ENCODE measurements at places on chromosomes 4 and X. TPM values are rescaled to one million over a fixed set of nuclear protein-coding genes. Genes with fewer than 3 reads are reported as not detected.

Gene STARD8
- total RNA-seq: 0.86 TPM

Gene UNC5C
- total RNA-seq: not detected

Gene EDNRA
- total RNA-seq: not detected

Gene CASP3
- total RNA-seq: 45.3 TPM

Gene LARP1B
- 13.2 TPM for total RNA-seq

Gene NPY2R
- total RNA-seq: not detected

Gene CCDC120
- 9.1 TPM for total RNA-seq

Gene KIT
- total RNA-seq: 1.1 TPM

Gene RAB41
- not detected for total RNA-seq

GRCh38 chr4:186069729-186070128 is 773 bp downstream of the TLR3 start:
- DNase-seq: no peak

DNA sequence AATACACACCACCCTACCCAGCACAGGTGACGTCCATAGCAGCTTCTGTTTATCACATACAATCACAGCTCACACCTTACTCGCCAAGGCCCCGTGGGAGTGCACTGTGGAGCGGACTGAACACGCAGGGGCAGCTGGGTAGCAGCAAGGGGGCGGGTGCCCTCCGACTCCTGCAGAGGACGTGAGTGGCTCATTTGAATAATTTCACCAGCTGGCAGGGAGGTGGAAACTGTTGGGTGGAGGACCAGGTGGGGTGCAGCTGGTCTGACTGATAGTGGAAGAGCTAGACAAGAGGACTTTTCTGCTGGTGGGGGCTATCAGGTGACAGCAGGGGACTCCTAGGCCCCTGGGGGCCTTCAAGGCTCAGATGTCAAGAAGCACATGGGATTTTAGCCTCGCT is 16.3 kb downstream of the MAN2B2 start:
- DNase-seq: no peak

- DNase-seq: no peak
Measured at GRCh38 chr4:156933633-156934258, 37.9 kb downstream of the PDGFC start.

- DNase-seq: no peak
Measured at GRCh38 chrX:10615931-10616774, 4.2 kb downstream of the MID1 start.

DNA sequence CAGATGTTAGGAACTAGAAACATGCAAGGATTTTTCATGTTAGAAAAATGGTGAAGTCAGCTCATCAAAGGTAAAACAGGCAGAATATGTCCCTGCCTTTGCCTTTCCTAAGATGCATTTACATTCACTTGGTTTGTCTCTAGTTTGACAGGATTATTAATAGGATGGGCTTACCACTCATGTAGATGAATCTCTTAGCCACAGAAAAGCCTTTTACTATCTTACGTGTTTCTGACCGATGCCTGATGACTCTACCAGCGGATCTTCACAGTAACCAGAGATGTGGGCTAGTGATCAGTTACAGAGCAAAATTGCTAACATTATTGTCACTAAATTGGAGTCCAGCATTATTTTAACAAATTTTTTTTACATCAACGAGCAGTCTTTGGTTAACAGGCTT is 187.6 kb downstream of the MAML3 start:
- DNase-seq: no peak

DNA sequence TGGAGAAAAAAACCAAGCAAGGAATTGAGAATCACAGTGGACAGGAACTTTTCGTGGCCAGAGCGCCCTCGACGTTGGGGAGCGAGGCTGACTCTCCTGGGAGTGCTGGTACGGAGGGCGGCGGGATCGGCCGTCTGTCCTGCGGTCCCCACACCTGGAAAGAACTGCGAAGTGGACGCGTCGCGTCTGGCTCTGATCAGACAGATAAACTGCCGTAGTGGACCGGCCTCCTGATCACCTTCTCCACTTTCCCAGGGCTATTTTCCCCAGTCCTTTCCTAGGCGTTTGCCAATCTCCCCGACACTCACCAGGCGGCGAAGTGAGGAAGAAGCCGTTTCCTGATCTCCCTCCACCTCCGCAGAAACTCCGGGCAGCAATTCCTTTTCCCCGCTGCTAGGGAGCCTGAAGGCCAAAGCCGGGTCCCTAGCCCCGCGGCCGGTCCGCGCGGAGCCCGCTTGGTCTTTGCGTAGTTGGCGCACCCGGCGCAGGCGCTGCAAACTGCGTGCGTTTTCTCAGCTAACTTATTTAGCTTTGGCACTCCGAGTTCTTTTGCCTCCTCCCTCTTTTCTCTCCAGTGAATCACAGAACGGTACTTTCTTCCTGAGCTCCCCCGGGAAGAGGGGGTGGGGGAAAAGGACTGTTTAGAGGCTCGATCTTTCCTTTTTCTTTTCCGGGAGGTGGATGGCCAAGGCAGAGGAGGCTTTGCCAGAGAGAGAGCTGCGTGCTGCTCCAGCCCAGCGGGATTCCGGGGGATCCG is at the start of gene ARSJ:
ARSJ (minus strand) TSS at position 500 of the 757 bp plus-strand sequence. CDS start 813 bp downstream, outside the sequence.
- peak; percentile 29 for DNase-seq

DNA sequence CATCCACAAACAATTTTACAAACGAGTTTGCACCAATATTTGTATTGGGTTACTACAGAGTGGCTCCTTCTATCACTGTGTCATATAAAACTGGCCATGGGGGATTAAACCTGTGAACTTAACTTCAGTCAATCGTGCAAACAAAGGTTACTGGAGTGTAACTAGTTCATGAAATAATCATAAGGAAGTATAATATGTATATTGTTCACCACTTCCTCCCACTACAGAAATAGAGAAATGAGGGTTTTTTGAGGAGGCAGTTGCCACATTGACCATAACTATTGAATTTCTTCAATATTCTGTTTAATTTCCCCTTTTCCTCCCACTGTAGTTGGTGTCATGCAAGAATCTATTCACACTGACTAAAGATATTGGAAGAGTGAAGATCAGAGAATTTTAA is at the start of gene GPR82:
GPR82 (plus strand) TSS at position 356 of the 400 bp plus-strand sequence. CDS start 2,846 bp downstream, outside the sequence.
- no peak for DNase-seq

GRCh38 chr4:14924076-14924811 is 78.0 kb upstream of the CPEB2 start:
- DNase-seq: no peak

DNA sequence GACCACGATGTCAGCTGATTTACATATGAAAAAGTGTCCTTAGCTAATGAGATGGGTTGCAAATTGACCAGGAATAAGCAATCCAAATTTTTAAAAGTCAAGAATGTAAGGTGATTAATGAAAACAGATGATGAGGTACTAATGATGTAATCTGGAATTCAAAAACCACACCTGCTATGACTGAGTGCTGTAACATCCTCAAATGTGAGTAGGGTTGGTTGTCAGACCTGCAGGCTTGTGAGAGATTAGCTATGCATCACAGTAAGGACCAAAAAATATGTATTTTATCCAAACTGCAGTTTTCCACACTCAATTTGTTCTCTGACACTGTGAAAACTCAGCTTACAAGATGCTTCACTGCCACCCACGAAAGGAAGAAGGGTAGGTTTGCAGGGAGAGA is 242.5 kb downstream of the OPHN1 start:
- no peak for DNase-seq

GRCh38 chr4:99647071-99647470 is 10.6 kb downstream of the C4orf54 start:
- DNase-seq: no peak

- DNase-seq: no peak
Measured at GRCh38 chrX:38878641-38879340, 77.5 kb downstream of the MID1IP1 start.

DNA sequence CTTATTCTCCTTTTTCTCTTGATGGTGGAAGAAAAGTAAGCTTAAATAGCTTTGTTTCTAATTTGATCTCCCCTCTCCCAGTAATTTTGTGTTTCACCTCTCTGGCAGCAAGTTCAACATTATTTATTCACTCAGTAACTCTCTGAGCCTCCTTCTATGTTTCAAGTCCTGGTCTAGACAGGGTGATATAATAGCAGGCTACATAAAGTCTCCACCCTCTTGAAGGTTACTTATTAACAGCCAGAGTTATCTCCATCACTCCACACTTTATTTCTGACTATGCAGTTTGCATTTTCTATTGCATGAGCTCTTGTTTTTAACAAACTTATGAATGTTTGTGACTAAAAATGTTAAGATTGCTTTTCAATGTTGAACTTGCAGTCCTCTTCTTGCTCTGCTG is 17.8 kb upstream of the ANOS1 start:
- no peak for DNase-seq

DNA sequence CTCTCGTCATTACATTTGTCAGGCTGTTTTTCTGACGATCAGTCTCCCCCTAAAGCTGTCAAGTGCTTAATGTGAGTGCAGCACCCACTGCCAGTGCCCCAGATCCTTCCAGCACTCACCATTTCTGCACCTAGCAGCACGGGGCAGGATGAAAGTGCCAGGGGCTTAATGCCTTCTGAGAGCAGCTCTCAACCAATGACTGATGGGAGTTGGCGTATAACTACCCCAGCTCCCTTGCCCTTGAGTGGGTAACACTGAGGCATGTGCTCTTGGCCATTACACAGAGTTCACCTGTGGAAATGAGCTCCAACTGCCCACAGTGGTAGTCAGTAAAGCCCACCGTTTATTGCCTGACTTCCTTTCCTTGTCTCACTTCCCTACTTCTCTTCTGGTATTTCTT is 226.2 kb upstream of the BCOR start:
- no peak for DNase-seq

- DNase-seq: no peak
Measured at GRCh38 chr4:152920768-152921167, 15.4 kb upstream of the FHDC1 start.

GRCh38 chrX:131821945-131822622 is 201.0 kb upstream of the STK26 start:
- no peak for DNase-seq

DNA sequence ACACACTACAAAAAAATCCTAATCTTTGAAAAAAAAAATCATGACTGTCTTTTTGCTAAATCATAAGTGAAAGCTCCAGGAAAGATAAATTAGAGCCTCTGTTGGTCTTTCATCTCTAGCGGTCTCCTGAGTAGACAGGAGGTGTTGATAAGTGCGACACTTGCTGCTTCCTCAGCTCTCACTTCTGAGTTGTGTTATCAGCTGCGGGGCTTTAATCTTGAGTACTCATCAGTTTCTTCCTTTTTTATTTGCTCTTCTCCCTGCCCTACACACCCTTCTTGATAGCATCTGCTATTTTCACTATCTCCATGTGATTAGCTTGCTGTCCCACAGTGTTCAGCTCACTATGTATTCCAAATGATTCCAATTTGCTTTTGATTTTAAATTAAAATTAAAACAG is 1449.2 kb downstream of the C4orf33 start:
- no peak for DNase-seq

GRCh38 chr4:71634364-71634763 is 149.5 kb downstream of the GC start:
- DNase-seq: no peak

DNA sequence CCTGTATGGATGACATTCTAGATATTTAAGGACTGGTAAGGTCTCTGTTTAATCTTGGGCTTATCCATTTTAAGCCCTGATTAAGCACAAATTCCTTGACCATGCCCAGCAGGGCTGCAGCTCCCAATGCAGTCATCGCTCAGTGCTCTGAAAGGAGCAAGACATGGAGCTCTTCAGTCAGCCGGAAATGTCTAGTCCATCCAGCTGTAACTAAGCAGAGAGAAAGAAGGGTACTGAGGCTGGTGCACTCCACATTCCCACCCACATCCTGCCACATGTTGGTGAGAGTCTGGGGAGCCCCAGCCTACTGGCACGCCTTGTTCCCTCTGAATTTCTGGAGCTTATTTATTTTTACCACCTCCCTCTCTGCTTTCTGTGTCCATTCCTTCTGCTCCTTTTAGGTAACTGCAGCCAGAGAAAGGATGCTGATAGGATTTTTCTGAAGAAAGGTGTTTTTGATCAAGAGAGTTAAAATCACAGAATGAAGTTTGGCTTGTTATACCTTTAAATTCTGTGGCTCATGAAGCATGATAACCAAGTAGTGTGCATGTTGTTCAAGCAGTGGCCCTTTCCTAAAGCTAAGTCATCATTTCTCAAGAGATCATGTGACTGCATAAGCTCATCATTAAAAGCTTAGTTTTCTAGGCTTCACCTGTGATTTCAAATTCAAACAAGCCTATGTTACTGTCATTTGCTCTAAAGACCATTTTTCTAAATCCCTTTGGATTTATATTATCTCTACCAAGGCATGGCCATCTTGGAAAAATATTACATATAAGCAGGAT is 74.0 kb downstream of the GALNT7 start:
- no peak for DNase-seq

DNA sequence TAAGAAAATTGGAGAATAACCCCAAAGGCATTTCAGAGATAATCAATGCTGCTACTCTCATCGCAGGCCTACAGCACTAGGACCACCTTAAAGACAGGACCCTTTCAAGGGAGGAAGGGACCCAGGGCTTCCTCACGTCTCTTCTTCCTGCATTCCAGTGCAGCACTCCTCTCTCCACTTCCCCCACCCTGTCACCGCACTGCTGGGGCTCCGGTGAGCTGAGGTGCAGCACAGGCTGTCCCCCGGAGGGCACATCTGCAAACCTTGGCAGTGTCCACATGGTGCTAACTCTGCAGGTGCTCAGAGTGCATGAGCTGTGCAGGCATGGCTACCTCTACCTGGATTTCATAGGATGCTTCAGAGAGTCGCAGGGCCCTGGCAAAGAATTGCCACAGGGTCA is 305.6 kb downstream of the DCHS2 start:
- DNase-seq: no peak

GRCh38 chr4:158856852-158857251 is 88.0 kb downstream of the FNIP2 start:
- DNase-seq: no peak

DNA sequence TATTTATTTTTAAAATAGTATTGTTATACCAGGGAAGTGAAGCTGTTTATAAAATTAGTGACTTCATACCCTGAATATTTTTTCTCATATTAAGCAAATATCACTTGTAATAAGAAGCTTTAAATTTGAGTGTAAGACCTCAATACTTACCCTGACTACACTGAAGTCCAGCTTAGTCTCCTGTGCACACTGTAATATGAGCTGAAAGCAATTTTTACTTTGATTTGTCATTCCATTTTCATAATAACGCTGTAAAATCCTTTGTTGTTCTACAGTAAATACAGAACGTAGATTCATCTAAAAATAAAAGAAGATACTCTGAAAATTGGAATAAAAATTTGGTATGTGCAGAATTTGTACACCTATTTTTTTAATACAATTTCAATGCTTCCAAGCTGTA is 27.2 kb downstream of the HDX start:
- DNase-seq: no peak

DNA sequence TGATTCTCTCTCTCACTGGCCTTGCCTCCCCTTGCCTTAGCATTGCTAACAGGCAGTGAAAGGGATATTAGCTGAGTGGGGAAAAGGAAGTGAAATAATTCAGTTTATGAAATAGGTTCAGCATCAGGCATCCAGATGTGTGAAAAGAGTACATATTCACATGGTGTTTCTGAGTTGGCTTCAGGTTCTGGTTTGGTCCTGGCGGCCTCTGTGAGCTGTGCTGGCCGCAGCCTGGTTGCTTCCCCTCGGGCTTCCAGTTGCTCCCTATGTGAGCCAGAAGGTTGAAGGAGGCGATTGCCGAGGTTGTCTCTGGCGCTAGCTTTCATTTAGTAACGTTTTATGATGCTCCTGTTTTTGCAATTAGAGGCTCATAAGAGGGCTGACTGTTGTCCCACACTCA is 99.1 kb upstream of the TLR2 start:
- no peak for DNase-seq
